ENCODE measurements at places on chromosomes 16 and 17.
A peak's percentile ranks its signal among the peaks of the same experiment; 100 is the strongest.

- H3K27ac ChIP-seq = no peak overlapping the region
- peaks cover 37% of the 10 kb centered on the region for H3K36me3 ChIP-seq
- H3K4me1 ChIP-seq = peaks cover 19% of the 10 kb centered on the region
These were observed 25.4 kb downstream of the CDRT15 start for GRCh38 chr17:14211246-14211645.

DNA sequence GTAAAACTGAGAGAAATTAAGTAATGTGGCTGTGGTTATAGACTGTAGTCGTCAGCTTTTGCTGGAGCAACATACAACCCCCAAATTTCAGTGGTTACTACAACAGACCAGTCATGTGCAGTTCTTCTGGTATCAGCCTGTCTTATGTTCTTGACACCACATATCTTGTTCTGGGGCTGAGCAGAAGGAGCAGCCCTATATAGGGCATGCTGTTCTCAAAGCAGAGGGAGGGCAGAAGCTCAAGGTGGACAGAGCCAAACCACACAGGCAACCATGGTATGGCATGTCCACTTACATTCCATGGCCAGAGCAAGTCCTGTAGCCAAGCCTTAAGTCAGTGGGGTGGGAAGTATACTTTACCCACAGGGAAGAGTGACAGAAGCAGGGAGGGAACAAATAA lies 7.7 kb downstream of the PRKAR1A start:
- H3K36me3 ChIP-seq = peaks cover 46% of the 10 kb centered on the region
- no peaks in the 10 kb centered on the region for H3K27me3 ChIP-seq
- H3K27ac ChIP-seq = no peak overlapping the region
- H3K4me1 ChIP-seq = peaks cover 24% of the 10 kb centered on the region
- no peak overlapping the region for H3K4me3 ChIP-seq

- H3K4me1 ChIP-seq = no peaks in the 10 kb centered on the region
- H3K27ac ChIP-seq = no peak overlapping the region
- no peak for DNase-seq
These were observed 30.8 kb downstream of the PELP1 start for GRCh38 chr17:4673169-4673568.

DNA sequence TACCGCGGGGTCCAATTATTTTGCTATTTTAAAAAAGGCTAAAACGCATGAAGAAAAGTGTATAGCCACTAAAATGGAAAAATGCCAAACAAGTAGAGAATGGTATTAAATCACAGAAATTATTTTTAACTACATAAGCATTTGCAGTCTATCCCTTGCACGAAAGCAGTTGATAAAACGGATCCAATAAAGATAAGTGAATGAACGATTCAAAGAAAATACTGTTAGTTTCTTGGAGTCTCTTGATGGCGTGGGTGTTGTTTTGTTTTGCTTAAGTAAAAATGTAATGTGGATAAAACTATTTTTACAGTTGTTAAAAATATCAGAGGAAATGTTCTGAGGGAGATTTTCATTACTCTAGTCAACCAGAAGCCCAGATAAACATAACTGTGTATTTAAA lies 9.3 kb downstream of the HS3ST3A1 start:
- no peaks in the 10 kb centered on the region for H3K36me3 ChIP-seq
- no peak overlapping the region for H3K27ac ChIP-seq
- peaks cover 5% of the 10 kb centered on the region for H3K4me1 ChIP-seq
- peaks cover 8% of the 10 kb centered on the region for H3K27me3 ChIP-seq

DNA sequence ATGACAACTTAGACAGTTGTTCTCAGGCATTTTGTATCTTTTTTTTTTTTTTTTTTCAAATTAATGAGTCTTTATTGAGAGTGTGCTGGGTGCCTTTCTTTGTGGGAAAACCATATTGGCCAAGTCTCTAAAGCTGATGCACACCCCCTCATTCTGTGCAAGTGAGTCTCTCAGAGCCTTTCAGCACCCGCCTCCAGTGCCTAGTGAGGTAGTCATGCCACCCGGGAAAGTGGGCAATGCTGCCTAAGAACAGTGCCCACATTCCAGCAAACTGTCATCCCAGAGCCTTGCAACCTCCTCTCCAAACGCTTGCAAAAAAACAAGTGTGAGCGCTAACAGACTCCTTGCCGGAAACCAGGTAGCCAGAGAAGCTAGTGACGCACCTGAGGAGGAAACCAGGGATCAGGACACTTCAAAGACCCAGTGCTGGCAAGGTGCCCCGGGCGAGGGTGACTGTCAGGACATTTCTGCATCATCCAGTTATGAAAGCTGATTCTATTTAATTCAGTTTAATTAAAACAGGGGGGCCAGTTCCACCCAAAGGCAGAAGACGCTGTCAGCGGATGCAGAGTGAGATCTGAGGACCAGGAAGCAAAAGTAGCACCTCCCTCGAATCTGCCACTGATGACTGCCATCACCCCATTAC lies 34.9 kb downstream of the SMARCE1 start:
- H3K36me3 ChIP-seq = no peaks in the 10 kb centered on the region
- DNase-seq = peak; percentile 92
- H3K4me3 ChIP-seq = peak overlapping the region; percentile 61

GRCh38 chr17:43169561-43170139 lies 1.4 kb upstream of the NBR1 start:
- H3K27ac ChIP-seq = no peak overlapping the region
- peaks cover 4% of the 10 kb centered on the region for H3K36me3 ChIP-seq
- H3K4me1 ChIP-seq = peaks cover 26% of the 10 kb centered on the region
- H3K4me3 ChIP-seq = no peak overlapping the region
- DNase-seq = no peak

DNA sequence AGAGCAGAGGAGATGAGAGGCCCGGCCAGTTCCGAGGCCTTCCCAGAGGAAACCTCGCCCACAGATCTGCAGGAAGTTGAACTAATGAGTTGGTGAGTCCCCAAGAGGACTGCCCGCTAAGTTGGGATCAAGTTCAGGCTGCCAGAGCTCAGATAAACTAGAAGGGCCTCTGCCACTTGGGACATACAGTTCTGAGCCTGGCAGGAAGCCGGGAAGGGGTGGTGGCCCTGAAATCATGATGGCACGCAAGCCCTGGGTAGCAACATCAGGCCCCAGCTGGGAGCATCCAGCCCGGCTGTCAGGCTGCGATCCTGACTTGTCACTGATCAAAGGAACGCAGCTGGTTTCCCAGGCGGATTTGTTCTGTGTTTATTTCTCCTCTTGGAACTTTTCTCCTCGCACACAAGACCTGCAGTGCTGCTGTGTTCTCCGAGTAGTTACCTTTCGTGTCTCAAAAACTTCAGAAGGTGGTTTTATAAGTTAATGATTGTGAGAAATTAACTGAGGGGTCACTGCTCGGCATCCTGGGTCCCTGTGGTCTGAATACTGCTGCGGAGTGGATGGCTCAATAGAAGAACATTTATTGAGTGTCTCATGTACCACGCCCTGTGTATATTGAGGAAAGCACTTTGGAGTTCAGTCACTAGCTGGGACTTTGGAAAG lies 8.0 kb upstream of the WFDC1 start:
- H3K36me3 ChIP-seq = no peaks in the 10 kb centered on the region
- no peak overlapping the region for H3K4me3 ChIP-seq
- H3K27me3 ChIP-seq = peaks cover 4% of the 10 kb centered on the region
- no peaks in the 10 kb centered on the region for H3K4me1 ChIP-seq

- H3K27ac ChIP-seq = no peak overlapping the region
- H3K27me3 ChIP-seq = peaks cover 10% of the 10 kb centered on the region
- peaks cover 4% of the 10 kb centered on the region for H3K4me1 ChIP-seq
- no peak for DNase-seq
- peaks cover 18% of the 10 kb centered on the region for H3K36me3 ChIP-seq
- no peak overlapping the region for H3K4me3 ChIP-seq
These were observed 18.0 kb downstream of the NETO2 start for GRCh38 chr16:47125757-47126156.

GRCh38 chr17:66963521-66963908 lies 992 bp upstream of the CACNG4 start:
- H3K27ac ChIP-seq = no peak overlapping the region
- H3K4me1 ChIP-seq = peaks cover 11% of the 10 kb centered on the region
- H3K4me3 ChIP-seq = peak overlapping the region; percentile 33
- DNase-seq = no peak
- H3K36me3 ChIP-seq = no peaks in the 10 kb centered on the region

GRCh38 chr17:39688945-39689344 lies 1.1 kb upstream of the PGAP3 start:
- H3K4me1 ChIP-seq = peaks cover 15% of the 10 kb centered on the region
- H3K27me3 ChIP-seq = no peaks in the 10 kb centered on the region
- peak overlapping the region; percentile 98 for H3K4me3 ChIP-seq
- DNase-seq = no peak
- H3K27ac ChIP-seq = peak overlapping the region; percentile 94

DNA sequence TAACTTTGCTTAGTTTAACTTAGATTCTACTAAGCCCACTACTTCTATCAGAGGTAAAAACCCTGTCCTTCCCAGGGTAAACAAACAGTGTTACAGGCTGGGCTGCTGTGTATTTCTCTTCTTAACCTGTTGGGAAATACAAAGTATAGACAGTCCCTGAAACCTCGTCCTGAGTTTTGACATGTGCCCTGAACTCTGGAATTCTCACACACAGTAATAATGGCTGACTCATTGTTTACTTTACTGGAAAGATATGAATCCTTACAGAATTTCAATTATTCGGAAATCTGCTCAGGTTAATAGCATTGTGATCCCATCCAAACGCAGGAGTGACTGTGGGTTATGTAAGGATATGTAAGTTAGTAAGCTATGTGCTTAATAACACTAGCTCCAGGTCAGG lies 199.1 kb downstream of the TMEM114 start:
- no peak overlapping the region for H3K4me3 ChIP-seq
- no peak overlapping the region for H3K27ac ChIP-seq
- DNase-seq = no peak

DNA sequence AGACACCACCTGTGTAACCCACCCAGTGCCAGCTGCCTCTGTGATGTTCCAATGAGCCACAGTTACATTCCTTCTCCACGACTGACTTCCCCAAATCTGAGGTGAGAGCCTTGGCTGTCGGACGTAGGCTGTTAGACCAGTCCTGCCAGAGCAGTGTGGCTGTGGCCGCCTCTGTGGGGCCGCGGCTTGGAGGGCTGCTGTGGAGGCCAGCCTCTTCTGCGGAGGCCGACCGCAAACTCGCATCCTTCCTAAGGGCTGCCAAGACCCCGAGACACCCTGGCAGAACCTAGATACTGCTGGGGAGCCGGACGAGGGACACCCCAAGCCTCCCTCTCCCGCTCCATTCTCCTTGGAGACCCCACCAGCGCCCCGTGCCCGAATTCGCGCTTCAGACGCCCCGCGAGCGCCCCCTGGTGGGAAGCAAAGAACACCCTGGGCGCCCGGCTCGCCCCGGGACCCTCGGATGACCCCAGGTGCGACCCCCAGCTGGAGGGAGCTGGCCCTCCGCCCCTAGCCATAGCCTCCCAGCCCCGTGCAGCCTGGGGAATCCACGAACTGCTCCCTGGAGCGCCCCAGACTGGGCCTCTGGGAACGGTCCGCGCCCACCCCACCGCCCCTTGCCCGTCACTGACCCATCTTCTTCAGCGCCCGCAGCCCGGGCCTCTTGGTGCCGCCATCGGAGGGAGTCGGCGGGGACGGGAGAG lies 547 bp downstream of the PLCD3 start:
- peak overlapping the region; percentile 47 for H3K4me3 ChIP-seq
- H3K27me3 ChIP-seq = peaks cover 4% of the 10 kb centered on the region
- H3K4me1 ChIP-seq = peaks cover 8% of the 10 kb centered on the region

GRCh38 chr16:29204806-29205135 lies 201.7 kb downstream of the NPIPB11 start:
- H3K4me1 ChIP-seq = no peaks in the 10 kb centered on the region
- no peak overlapping the region for H3K4me3 ChIP-seq
- H3K27ac ChIP-seq = no peak overlapping the region
- no peak for DNase-seq
- H3K27me3 ChIP-seq = no peaks in the 10 kb centered on the region

DNA sequence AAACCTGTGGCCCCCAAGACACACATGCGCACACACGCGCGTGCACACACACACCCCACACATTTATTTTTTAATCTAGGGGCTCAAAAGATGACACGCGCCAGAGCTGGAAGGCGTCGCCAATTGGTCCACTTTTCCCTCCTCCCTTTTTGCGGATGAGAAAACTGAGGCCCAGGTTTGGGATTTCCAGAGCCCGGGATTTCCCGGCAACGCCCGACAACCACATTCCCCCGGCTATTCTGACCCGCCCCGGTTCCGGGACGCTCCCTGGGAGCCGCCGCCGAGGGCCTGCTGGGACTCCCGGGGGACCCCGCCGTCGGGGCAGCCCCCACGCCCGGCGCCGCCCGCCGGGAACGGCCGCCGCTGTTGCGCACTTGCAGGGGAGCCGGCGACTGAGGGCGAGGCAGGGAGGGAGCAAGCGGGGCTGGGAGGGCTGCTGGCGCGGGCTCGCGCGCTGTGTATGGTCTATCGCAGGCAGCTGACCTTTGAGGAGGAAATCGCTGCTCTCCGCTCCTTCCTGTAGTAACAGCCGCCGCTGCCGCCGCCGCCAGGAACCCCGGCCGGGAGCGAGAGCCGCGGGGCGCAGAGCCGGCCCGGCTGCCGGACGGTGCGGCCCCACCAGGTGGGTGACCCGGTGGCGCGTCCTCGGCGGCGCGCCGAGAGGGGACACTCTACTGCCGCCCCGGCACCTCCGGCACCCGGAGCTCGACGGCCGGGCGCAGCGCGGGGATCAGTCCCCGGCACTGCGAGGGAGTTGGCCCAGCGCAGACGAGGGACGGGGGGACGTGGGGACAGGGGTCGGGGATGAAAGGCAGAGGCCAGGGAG lies at the start of gene STAT5A:
Gene STAT5A, plus strand, starts transcription at position 522 of the 826 bp plus-strand sequence. CDS start 914 bp downstream, outside the sequence.
- H3K27ac ChIP-seq = peak within 1 kb of the TSS; percentile 95
- H3K4me3 ChIP-seq = peak within 1 kb of the TSS; percentile 86
- peak; percentile 88 for DNase-seq
- H3K4me1 ChIP-seq = peaks cover 68% of the 10 kb centered on the region

- peaks cover 25% of the 10 kb centered on the region for H3K27me3 ChIP-seq
- no peak for DNase-seq
- H3K4me1 ChIP-seq = peaks cover 20% of the 10 kb centered on the region
- H3K27ac ChIP-seq = no peak overlapping the region
These were observed 26.1 kb upstream of the CBFA2T3 start for GRCh38 chr16:89002851-89003830.

GRCh38 chr16:47817048-47817447 lies 338.7 kb downstream of the ABCC12 start:
- no peak overlapping the region for H3K27ac ChIP-seq
- H3K27me3 ChIP-seq = peaks cover 4% of the 10 kb centered on the region
- no peaks in the 10 kb centered on the region for H3K36me3 ChIP-seq

- no peak overlapping the region for H3K4me3 ChIP-seq
- no peak for DNase-seq
- no peak overlapping the region for H3K27ac ChIP-seq
- H3K27me3 ChIP-seq = no peaks in the 10 kb centered on the region
- peaks cover 18% of the 10 kb centered on the region for H3K4me1 ChIP-seq
- H3K36me3 ChIP-seq = peaks cover 41% of the 10 kb centered on the region
These were observed 47.9 kb downstream of the CYLD start for GRCh38 chr16:50789757-50790156.

All from activated naive CD4-positive, alpha-beta T cell treated with anti-CD3 and anti-CD28 coated beads for 36 hours (primary cell).